Activated naive CD4-positive, alpha-beta T cell treated with anti-CD3 and anti-CD28 coated beads, Interleukin-2, amount 10 ng/mL, durations not matched to agents 7 days and 5 days (primary cell): ENCODE measurements at places on chromosomes 4 and X.
A peak's percentile ranks its signal among the peaks of the same experiment; 100 is the strongest.

DNA sequence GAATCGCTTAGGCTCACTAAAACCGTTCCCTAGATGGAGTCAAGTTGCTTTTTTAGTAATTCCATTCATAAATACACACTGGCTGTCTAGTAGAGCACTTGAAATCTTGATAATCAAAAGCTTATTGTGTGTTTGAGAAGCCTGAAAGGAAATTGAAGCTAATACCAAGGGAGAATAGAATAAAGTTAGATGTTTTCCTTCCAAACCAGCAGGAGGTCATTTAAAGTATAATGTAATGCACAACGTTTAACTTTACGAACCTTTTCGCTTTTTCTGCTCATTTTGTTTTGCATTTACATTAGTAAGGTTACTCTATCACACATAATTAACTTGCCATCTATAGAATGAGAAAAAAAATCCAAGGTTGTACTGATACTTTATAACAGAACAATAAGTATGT, 440.9 kb downstream of the NKX6-1 start:
- H3K4me1 ChIP-seq = no peaks in the 10 kb centered on the region
- H3K27me3 ChIP-seq = no peaks in the 10 kb centered on the region
- no peaks in the 10 kb centered on the region for H3K36me3 ChIP-seq
- H3K27ac ChIP-seq = no peak overlapping the region
- H3K4me3 ChIP-seq = no peak overlapping the region

DNA sequence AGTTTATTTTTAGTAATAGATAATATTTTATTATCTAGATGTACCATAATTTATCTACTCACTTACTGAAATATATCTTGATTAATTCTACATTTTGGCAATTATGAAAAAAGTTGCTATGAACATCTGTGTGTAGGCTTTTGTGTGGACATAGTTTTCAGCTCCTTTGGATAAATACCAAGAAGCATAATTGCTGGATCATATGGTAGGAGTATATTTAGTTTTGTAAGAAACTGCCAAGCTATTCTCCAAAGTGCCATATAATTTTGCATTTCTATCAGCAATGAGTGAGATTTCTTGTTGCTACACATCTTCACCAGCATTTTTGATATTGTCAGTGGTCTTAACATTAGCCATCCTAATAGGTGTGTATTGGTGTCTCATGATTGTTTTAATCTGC, 882.6 kb upstream of the GRIA3 start:
- no peaks in the 10 kb centered on the region for H3K27me3 ChIP-seq
- no peak overlapping the region for H3K4me3 ChIP-seq
- H3K36me3 ChIP-seq = no peaks in the 10 kb centered on the region
- no peak for DNase-seq
- H3K4me1 ChIP-seq = no peaks in the 10 kb centered on the region

DNA sequence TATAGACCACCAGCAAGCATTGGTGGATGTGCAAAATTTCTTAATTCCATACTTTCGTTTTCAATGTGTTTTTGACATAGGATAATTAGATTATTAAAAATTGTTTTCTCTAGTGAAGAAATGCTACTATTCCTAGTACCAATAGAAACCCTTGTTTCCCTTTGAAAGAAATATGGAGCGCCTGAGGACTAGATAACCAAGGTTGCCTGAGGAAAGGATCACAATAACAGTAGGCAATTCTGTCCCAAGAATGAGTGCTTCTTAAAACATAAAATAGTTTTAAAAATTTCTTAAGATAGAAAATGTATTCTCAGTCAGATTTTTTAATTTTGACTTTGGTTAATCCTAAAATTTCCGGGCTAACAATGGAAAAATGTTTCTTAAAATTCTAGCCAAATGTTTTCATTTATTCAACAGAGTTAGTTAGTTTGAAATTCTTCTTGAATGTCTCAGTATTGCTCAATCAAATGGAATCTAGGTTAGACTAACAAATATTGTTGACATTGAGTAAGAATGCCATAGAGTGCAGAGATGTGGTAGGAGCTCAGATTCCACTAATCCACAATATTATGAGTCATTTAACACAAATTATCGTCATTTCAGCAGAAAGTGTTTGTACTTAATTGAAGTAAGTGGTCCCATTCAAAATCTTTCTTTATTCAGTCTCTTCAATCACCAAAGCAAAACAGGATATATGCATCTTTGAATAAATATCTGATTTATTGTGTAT, 666.0 kb downstream of the GRID2 start:
- H3K27ac ChIP-seq = no peak overlapping the region
- H3K4me3 ChIP-seq = no peak overlapping the region
- no peaks in the 10 kb centered on the region for H3K27me3 ChIP-seq
- H3K4me1 ChIP-seq = no peaks in the 10 kb centered on the region
- no peaks in the 10 kb centered on the region for H3K36me3 ChIP-seq

GRCh38 chr4:102809190-102809589, 18.2 kb downstream of the UBE2D3 start:
- peaks cover 53% of the 10 kb centered on the region for H3K4me1 ChIP-seq
- no peak for DNase-seq
- no peaks in the 10 kb centered on the region for H3K27me3 ChIP-seq

- H3K4me1 ChIP-seq = peaks cover 28% of the 10 kb centered on the region
- DNase-seq = no peak
- no peaks in the 10 kb centered on the region for H3K27me3 ChIP-seq
- H3K4me3 ChIP-seq = no peak overlapping the region
- no peaks in the 10 kb centered on the region for H3K36me3 ChIP-seq
Measured at GRCh38 chr4:123478859-123479345, 82.3 kb downstream of the SPRY1 start.

DNA sequence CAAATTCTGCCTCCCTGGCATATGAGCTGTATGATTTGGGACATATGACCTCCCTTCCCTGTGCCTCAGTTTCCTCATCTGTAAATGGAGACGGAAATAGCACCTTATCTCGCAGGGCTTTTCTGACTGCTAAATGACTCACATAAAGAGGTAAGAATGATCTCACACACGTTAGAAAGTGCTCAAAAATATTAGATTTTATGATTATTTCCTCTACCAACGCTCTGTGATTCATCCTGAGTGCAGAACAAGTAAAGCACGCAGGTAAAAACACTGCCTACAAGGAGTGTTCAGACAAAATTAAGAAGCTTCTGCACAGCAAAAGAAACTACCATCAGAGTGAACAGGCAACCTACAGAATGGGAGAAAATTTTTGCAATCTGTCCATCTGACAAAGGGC, 21.1 kb downstream of the ACSL1 start:
- no peaks in the 10 kb centered on the region for H3K36me3 ChIP-seq
- no peaks in the 10 kb centered on the region for H3K27me3 ChIP-seq
- H3K4me1 ChIP-seq = peaks cover 7% of the 10 kb centered on the region
- DNase-seq = no peak

- no peaks in the 10 kb centered on the region for H3K27me3 ChIP-seq
- H3K4me3 ChIP-seq = no peak overlapping the region
- no peak for DNase-seq
- H3K4me1 ChIP-seq = no peaks in the 10 kb centered on the region
- no peaks in the 10 kb centered on the region for H3K36me3 ChIP-seq
Measured at GRCh38 chr4:107166181-107166580, 130.1 kb upstream of the DKK2 start.

DNA sequence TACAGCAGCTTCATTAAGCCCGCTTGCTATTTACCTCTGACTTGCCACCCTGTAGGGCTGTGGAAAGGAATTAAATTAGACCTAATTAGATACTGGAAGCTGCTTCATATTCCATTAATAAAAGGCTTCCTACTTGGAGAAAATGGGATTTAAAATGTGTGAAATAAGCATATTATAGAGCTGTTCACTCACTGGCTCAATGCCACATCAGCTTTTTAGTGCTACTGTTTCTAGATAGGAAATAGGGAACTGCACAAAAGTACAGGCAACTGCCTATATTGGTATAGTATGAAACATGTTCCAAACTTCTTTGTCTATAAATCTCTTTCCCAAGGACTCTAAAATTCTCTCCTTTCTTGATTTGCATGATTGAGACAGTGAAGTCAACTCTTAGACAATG, 407.9 kb upstream of the AADAT start:
- H3K27ac ChIP-seq = no peak overlapping the region
- H3K4me1 ChIP-seq = no peaks in the 10 kb centered on the region
- no peaks in the 10 kb centered on the region for H3K27me3 ChIP-seq
- H3K4me3 ChIP-seq = no peak overlapping the region
- no peaks in the 10 kb centered on the region for H3K36me3 ChIP-seq
- no peak for DNase-seq

- H3K4me1 ChIP-seq = no peaks in the 10 kb centered on the region
- H3K27ac ChIP-seq = no peak overlapping the region
- DNase-seq = no peak
- no peak overlapping the region for H3K4me3 ChIP-seq
Measured at GRCh38 chr4:156825074-156825473, 146.5 kb downstream of the PDGFC start.

- H3K36me3 ChIP-seq = peaks cover 19% of the 10 kb centered on the region
- H3K27me3 ChIP-seq = no peaks in the 10 kb centered on the region
- H3K27ac ChIP-seq = peak overlapping the region; percentile 92
- DNase-seq = peak; percentile 41
- peaks cover 48% of the 10 kb centered on the region for H3K4me1 ChIP-seq
- H3K4me3 ChIP-seq = peak overlapping the region; percentile 80
Measured at GRCh38 chr4:55947254-55947882, 1.4 kb upstream of the CEP135 start.

- no peaks in the 10 kb centered on the region for H3K4me1 ChIP-seq
- H3K4me3 ChIP-seq = no peak overlapping the region
- no peak overlapping the region for H3K27ac ChIP-seq
- DNase-seq = peak; percentile 18
- peaks cover 4% of the 10 kb centered on the region for H3K27me3 ChIP-seq
Measured at GRCh38 chr4:2077537-2078460, 18.7 kb downstream of the NAT8L start.

DNA sequence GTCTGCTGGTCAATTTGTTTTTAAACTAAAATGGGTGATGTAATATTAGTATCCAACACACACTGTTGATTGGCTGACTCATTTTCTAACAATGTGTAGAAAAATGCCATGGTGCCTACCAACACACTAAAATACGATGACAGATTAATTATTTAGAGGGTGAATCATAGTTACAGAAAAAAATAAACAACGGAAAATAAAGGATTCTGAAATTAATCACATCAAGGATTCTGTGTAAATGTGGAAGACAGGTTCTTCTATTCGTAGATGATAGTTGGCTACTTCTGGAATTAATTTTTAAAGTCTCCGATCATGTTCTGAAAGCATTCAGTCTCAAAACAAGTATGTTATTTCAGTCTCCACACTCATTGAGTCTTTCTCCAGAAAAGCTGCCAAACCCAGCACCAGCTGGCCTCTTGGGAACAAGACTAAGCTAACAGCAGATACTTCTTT, 8.2 kb upstream of the IQCM start:
- H3K27ac ChIP-seq = no peak overlapping the region
- no peak overlapping the region for H3K4me3 ChIP-seq
- DNase-seq = no peak
- H3K27me3 ChIP-seq = no peaks in the 10 kb centered on the region
- H3K4me1 ChIP-seq = no peaks in the 10 kb centered on the region
- H3K36me3 ChIP-seq = no peaks in the 10 kb centered on the region

DNA sequence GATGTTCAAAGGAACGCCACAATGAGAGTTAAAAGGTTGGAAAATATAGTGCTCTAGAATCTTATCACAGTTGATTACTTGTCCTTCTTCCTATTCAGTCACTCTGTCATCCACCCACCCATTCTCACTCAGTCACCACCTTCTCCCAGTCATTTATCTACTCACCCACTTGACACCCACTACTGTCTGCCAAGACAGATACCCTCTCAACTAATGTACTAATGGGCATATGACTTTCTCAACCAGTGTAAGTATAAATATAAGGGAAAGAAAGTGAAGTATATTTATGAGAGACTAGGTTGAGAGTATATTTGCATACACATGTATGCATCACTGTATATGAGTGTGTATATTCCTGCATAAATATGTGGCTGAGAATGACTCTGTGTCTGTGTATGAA, 20.0 kb downstream of the MID2 start:
- no peak overlapping the region for H3K4me3 ChIP-seq
- H3K27me3 ChIP-seq = no peaks in the 10 kb centered on the region
